ENCODE measurements at places on chromosomes 2 and 18.

DNA sequence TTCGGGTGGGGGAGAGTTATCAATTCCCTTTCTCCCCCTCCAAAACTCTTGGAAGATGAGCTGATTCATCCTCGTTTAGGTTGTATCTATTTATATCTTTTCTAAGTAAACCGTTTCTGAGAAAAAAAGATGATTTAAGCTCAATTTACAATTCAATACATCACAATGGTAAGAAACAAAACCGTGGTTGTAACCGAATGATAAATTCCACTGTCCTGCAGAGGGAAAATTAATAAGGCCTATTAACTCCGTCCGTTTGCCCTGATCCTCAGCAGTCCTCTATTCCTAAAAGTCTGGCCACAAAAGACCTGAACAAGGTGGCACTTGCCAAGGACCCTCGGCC, 286.2 kb downstream of the TCF4 start:
- no peak for DNase-seq

- no peak for DNase-seq
Observed at GRCh38 chr2:177662895-177663294, 270.3 kb downstream of the AGPS start.

DNA sequence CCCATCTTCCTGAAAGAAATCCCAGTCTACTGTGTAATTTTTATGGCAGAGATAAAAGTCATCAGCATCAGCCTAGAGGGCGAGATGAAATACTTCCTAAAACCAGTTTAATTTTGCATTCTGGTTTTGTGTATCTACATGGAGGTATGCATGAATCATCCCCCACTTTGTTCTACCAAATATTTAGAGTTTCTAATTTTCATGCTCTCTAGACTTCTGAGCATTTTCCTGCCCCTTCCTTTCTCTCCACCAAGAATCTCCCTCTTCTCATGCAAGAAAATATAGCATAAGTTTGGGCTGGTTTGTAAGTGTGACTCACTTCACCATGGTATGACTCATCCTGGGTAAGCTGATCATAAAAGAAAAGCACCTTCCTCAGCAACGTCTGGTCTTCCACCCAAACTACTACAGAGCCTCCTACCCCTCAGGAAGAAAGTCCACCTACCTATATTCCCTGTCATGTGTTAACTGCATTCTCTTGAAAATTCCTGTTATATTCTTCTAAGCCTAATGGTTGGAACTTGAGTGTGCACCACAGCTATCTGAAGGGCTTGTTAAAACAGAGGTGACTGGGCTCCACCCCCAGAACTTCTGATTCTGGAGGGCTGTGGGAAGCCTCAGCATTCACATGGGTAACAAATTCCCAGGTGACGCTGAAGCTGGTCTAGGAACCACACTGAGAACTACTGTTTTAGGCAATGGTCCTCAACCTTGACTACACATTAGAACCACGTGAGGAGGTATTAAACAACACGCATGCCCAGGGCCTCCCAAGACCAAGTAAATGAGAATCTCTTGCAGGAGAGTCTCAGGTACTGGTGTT, 37.4 kb upstream of the RAPGEF4 start:
- DNase-seq = peak; percentile 91

DNA sequence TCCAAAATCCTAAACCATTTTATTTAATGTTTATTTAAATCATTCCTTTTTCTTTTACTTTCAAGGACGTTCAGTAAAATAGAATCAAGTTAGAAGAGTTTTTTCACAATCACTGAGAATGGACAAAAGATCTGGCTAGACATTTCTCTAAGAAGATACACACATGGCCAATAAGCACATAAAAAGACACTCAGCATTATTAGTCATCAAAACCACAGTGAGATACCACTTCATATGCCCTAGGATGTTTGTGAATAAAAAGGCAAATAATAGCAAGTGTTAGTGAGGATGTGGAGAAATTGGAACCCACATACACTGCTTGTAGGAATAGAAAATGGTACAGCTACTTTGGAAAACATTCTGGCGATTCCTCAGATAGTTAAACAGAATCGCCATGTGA, 76.1 kb downstream of the RHBDD1 start:
- peak; percentile 76 for DNase-seq

DNA sequence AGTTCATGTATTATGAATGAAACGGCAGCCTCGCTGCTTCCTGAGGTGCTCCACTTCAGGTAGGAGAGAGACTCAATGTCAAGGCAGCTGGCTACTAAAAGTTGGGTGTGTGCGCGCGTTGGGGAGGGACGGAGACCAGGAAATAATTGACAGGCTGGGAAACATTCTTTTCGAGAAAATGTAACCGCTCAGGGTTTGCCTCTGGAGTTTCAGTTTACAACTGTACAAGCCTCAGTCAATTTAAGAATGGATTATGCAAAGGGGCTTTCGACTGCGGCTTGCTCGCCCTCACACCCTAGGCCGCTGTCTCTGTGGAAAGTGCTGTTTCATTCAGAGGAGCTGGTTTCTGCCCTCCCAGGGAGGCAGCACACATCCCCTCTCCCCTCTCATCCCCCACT, 4.4 kb upstream of the SPRED2 start:
- DNase-seq = no peak

GRCh38 chr2:199833525-199833924, 17.5 kb downstream of the FTCDNL1 start:
- DNase-seq = no peak

GRCh38 chr2:181937473-181937872, 45.9 kb downstream of the ITPRID2 start:
- no peak for DNase-seq

- DNase-seq = peak; percentile 4
Observed at GRCh38 chr2:44348400-44348799, 12.9 kb downstream of the PREPL start.

- DNase-seq = no peak
Observed at GRCh38 chr2:160568856-160569255, 75.2 kb upstream of the RBMS1 start.

GRCh38 chr2:227821043-227821942, 7.7 kb downstream of the CCL20 start:
- peak; percentile 26 for DNase-seq

DNA sequence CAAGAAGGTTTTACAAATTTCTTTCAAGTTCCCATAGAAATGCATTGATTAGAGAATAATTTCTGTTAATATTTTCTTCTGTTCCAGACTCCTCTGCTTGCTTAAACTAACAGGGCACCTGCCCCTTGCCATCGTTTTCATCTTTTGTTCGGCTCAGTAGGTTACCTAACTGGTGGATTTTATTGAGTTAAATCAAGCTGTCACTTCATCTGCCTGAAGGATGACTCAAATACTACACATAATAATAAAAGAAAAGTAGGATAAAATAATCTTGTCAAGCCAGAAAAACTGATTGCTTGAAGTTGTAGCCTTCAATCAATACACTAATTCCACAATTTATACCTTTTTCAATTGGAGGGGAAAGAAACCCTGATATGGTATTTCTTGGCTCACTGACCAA, 234.0 kb downstream of the NR4A2 start:
- DNase-seq = no peak

DNA sequence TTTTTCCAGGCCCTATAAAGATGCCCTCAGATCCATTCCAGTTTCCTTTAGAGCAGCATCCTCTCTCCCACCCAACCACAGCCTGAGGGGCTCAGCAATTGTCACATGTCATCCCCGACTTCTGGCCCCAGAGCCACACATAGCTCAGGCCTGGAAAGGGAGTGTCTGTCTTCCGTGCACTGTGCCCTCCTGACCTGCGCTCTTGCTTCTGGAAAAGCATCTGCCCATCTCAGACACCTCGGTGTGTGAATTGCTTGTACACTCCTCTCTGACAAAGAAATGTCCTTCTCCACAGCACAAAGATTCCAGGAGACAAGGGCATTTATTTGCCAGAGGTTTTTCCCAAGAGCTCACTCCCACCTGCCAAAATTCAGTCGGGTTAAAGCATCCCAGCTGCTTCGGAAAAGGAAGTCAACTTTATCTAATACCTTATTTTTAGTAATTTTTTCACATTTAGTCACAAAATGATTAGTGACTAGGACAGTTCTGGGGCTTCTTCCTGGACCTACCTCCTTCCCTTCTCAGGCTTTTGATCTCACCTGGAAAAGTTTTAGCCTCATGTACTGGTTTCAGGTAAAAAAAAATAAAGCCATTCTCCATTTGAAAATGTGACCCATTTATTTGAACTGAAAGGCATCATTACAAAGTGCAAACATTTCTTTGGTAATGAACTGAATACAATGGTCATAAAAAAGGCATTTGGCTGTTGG, 112.9 kb downstream of the PXDN start:
- DNase-seq = no peak

GRCh38 chr2:37476411-37476810, 132.0 kb downstream of the QPCT start:
- no peak for DNase-seq

- DNase-seq = peak; percentile 91
Observed at GRCh38 chr18:11366410-11366809, 217.0 kb upstream of the PIEZO2 start.

- peak; percentile 46 for DNase-seq
Observed at GRCh38 chr2:134127496-134127895, 126.4 kb upstream of the MGAT5 start.

GRCh38 chr18:35549564-35549963, 32.0 kb upstream of the GALNT1 start:
- no peak for DNase-seq

- peak; percentile 57 for DNase-seq
Observed at GRCh38 chr18:26550998-26551694, 2.8 kb upstream of the KCTD1 start.

GRCh38 chr18:24764766-24765165, 304.3 kb downstream of the HRH4 start:
- peak; percentile 50 for DNase-seq

DNA sequence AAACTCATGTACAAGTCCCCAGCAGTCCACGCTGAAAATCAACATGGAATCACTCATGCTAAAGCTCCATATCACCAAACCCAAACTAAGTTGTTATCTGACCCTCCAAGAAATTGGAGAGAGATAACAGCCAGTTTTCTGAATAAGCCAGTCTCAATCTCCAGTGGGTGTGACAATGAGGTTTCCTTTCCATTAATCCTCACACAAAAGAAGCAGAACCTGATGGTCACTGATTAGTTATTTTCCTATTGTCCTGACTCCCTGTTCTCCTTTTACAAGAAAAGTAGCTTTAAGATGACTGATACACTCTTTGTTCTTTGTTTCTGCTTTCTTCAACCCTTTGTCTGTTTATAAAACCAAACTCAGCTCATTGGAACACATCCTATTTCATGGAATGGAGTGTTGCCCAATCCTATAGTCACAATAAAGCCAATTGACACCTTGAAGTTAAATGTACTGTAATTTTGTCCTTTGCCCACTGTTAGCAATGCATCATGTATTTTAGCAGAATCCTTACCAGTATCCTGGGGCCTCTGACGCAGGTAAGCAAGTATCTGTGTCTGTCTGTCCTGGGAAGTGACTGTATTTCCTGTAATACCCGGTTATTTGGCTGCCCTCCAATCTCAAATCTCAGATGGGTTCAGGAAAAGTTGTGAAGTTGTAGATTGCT, 30.6 kb upstream of the SH3RF3 start:
- DNase-seq = peak; percentile 47

GRCh38 chr2:197506658-197507057, 6.5 kb downstream of the HSPE1 start:
- no peak for DNase-seq

GRCh38 chr2:76567478-76567877, 856.8 kb upstream of the GCFC2 start:
- DNase-seq = no peak

- DNase-seq = no peak
Observed at GRCh38 chr2:19355416-19355821, 3.0 kb downstream of the OSR1 start.

GRCh38 chr2:221202431-221202830, 369.7 kb downstream of the EPHA4 start:
- DNase-seq = no peak

- no peak for DNase-seq
Observed at GRCh38 chr2:109208951-109209335, 79.9 kb downstream of the SH3RF3 start.

GRCh38 chr18:78873926-78874500, 105.6 kb upstream of the SALL3 start:
- DNase-seq = peak; percentile 19

GRCh38 chr2:240953426-240954410, 44.7 kb upstream of the SNED1 start:
- no peak for DNase-seq

GRCh38 chr2:160753331-160753654, 259.7 kb upstream of the RBMS1 start:
- no peak for DNase-seq

DNA sequence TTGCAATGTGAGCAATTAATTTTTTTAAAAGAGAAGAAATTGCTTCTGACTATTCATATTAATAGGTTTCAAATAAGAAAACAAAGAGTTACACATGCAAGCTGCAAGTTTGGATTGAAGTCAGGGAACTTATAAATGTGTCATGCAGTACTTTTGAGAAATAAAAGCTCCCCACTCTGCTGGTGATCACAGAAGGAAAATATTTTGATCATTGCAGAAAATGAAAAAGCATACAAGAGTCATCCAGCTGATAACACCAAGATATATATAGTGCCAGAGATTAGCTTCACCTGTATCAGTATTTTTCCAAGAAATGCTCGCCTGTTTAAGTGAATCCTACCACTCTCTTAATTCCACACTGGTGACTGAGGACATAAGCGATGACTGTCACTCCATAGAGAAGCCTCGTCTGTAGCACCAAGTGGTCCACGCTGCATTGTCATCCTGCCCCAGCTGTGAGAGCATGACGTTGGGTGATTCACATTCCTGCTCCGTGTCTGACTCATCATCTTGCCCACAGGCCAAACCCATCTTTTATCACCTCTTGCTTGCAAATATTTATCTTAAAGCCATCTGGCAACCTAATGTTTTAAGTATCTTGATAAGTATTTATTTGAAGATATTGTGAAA, 178.0 kb downstream of the ASXL3 start:
- DNase-seq = peak; percentile 46

DNA sequence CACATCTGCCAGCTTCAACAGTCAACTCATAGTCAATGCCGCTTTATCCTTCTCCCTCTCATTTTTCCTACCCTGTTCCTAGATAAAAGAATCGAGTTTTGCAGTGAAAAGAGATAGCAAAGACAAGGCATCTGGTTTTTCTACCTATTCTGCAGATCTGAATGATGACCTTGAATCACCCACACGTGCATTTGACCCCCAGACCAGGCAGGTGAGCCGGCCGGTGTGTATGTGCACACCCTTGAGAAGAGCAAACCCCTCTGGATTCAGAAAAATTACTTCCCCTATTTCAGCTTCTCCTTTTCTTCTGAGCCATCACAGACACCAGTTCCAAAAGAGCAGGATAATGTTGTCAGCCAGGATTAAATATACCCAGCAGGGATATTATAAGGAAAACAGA, 115.6 kb upstream of the ST6GAL2 start:
- no peak for DNase-seq

DNA sequence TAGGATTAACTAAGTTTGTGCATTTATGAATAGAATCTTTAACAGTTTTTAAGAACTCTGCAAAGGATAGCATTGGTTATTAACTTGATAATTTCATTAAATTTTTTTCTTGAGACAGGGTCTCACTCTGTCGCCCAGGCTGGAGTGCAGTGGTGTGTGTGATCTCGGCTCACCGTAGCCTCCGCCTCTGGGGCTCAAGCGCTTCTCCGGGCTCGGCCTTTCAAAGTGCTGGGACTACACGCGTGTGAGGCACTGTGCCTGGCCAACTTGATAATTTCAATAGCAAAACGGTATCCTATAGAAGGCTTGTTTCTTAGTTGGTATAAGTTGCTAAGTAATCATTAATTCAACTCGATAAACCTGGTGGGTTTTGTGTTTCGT, 38.0 kb downstream of the ADNP2 start:
- peak; percentile 42 for DNase-seq

Data from M059J (cell line).